Fibroblast of villous mesenchyme (primary cell): ENCODE measurements at places on chromosomes 3 and 15. TPM values are rescaled to one million over a fixed set of nuclear protein-coding genes. Genes with fewer than 3 reads are reported as not detected.

Gene CNTN4
- 6.9 and 9.0 TPM in 2 replicates for total RNA-seq

Gene SNX22
- total RNA-seq, result under 0.01 and 0.32 TPM in 2 replicates

Gene TNNC1
- 0.64 and 1.3 TPM in 2 replicates for total RNA-seq

Gene ECE2
- total RNA-seq, result not detected in 2 replicates
